ENCODE measurements at places on chromosomes 11 and 22.

- DNase-seq = no peak
These were observed 44.4 kb downstream of the CYTH4 start for GRCh38 chr22:37326726-37327125.

GRCh38 chr11:65593518-65594414 is 1.8 kb downstream of the KCNK7 start:
- DNase-seq = peak; percentile 30

DNA sequence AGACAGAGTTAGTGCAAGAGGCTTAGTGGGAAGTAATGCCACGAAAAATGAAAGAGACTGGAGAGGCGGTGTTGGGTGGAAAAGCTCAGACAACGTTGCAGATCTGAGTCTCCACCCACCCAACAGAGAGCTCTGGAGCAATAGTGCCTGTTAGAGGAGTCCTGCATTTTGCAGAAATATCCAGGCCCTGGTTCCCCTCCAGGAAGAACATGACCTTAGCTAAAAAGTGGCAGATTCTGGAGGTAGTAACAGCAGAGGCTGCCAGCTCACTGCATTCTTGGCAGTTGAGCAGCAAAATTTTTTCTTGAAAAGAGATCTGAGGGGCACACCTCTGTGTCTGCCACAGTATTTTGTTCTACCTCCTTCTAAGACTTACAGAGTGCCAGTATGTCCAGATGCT is 27.7 kb upstream of the BIRC3 start:
- DNase-seq = no peak

- no peak for DNase-seq
These were observed 93.2 kb upstream of the FAT3 start for GRCh38 chr11:92131289-92131865.

DNA sequence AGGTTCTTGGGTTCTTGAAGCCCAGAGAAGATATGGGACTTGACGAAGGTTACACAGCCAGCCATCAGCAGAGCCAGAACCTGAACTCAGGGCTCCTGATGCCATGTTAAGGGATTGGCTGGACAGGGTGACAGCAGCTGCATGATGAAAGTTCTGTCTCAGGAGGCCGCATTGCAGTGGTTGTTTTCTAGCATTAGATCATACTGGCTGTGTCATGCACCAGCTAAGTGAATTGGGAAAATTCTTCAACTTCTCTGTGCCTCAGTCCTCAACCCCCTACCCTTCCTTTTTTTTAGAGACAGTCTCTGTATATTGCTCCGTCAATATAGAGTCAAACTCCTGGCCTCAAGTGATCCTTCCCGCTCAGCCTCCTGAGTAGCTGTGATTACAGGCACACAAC is 5.4 kb upstream of the LTBP3 start:
- DNase-seq = no peak

- DNase-seq = no peak
These were observed 49.9 kb upstream of the LMO1 start for GRCh38 chr11:8313504-8314090.

GRCh38 chr11:124315052-124315451 is 1.3 kb upstream of the OR8D1 start:
- DNase-seq = no peak

DNA sequence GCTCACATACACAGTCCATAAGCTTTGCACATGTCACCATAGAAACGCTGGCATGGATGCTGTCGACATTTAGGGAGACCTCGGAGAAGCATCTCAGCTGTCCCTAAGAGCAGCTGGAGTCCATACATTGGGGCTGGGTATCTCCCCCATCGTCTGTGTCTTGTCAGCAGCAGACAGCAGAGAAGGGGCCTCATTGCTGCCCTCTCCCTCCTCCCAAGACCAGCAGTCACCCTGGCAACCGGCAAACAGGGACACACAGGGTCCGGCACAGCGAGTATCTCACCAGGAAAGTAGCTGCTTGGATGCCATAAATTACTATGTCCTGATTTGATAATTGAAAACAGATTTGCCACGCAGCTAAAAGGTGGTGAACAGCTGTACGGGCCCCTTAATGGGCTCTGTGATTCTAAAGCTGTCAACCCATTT is 84.4 kb downstream of the CD44 start:
- no peak for DNase-seq

DNA sequence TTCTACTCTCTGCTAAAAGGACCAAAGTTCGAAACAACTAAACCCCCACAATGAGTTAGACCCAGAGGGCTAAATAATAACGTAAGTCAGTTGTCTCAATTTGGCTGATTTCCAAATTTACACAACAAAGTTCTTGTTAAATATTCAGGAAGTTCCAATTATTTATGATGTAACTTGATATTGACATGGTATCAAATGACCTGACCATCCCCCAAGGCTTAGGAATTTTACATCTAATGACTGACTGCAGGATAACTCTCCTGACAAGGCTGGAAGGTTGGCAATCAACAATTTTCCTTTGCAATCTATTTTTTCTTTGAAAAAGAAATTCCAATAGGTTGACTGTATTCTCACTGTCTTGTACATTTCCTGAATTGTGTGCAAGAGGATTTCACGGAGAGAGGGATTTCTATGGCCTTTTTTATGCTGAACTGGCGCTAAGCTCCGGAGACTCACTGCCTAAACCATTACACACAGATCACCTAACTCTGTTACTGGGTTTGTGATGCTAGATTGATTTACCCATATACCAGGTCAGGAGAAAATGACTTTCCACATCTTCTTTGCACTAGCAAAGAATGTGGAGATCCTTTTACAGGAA is 9.6 kb upstream of the CDON start:
- DNase-seq = no peak

DNA sequence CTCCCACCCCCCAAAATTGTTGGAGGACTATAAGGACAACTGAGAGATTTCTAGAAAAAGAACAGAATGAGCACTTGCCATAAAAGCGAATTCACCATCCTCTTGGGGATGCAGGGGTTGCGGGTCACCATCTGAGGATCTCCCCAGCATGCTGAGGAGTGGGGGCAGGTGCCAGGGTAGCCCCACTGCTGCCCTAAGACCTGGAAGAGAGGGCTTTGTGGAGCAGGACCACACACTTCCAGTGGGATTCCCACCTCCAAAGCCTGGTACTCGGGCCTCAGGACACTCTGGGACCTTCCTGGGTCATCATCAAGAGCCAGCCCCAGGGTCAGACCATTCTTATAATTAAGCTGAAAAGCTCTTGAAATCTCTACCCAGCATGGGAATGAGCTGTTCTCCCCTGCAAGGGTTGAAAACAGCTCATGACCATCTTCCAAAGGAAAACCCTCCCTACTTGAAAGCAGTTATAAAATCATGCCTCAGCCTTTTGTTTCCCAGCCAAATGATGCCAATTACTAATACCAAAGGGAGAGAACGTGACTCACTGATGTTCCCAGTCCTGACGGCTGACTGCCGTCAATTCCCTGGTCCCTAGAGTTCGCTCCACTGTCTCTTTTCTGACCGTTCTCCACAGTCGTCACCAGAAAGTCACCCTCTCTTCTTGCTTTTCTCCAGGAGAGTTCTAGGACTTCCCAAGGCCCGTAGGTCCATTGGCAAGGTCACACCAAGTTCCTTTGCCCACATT is 76.8 kb upstream of the CREB3L1 start:
- DNase-seq = no peak

- DNase-seq = no peak
These were observed 86.5 kb upstream of the SLC6A5 start for GRCh38 chr11:20512869-20513268.

DNA sequence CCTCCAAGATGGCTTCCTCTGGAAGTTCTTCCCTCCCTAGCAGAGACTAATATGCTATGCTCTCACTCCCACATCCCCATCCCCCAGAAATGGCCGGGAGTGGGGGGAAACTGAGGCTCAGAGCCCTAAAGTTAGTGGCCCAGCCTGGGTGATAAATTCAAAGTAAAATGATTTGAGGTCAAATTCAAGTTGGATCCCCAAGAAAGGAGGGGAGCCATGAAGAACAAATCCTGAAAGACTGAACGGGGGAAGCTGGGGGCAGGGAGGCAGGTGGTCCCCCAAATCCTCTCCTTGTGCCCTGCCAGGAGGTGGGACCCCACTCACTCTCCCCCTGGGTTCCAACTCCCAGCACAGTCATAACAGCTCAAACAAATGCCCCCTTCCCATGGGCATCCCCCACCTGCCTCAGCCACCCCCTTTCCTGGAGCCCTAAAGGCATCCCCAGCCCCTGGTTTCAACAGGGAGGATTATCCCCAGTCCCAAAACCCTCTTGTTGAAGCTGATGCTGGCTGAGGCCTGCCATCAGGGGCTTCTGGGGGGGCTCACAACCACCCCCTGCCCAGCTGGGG is 1.1 kb downstream of the CBX6 start:
- no peak for DNase-seq

DNA sequence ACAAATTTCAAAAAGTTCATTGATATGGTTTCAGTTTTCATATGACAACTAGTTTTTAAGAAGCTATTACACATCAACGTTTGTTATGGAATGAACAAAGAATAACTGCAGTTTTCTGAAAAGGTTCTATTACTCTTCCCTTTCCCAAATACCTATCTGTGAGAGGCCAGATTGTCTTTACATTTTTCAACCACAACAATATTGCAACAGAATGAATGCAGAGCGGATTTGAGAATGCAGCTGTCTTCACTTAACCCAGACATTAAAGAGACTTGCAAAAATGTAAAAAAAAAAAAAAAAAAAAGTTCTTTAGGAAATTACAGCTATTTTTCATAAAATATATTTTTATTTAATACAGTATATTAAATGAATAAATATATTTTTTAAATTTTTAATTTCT is 250.8 kb downstream of the DDX10 start:
- DNase-seq = no peak

- no peak for DNase-seq
These were observed 5.0 kb downstream of the CST6 start for GRCh38 chr11:66016793-66017177.

- DNase-seq = peak; percentile 61
These were observed 43.5 kb upstream of the TCF20 start for GRCh38 chr22:42313804-42314581.

DNA sequence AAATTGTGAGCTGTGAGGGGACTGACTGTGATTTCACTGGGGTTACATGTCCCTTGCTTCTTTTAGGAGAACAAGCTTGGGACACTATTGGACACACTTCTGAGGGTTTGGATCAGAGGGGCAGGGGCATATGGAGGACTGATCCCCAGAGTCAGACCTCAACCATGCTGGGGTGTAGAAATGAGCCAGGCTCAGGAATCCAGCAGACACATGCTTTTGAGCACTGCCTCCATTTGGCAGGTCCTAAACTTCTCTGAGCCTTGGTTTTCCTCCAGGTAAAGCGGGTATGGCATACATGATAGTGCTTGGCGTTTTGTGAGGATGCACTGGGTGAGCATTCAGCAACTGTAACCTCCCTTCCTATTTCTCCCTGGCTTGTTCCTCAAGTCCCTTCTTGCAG is 74.7 kb downstream of the ADAMTS15 start:
- no peak for DNase-seq

GRCh38 chr11:13298765-13299164 is 21.2 kb downstream of the BMAL1 start:
- no peak for DNase-seq

DNA sequence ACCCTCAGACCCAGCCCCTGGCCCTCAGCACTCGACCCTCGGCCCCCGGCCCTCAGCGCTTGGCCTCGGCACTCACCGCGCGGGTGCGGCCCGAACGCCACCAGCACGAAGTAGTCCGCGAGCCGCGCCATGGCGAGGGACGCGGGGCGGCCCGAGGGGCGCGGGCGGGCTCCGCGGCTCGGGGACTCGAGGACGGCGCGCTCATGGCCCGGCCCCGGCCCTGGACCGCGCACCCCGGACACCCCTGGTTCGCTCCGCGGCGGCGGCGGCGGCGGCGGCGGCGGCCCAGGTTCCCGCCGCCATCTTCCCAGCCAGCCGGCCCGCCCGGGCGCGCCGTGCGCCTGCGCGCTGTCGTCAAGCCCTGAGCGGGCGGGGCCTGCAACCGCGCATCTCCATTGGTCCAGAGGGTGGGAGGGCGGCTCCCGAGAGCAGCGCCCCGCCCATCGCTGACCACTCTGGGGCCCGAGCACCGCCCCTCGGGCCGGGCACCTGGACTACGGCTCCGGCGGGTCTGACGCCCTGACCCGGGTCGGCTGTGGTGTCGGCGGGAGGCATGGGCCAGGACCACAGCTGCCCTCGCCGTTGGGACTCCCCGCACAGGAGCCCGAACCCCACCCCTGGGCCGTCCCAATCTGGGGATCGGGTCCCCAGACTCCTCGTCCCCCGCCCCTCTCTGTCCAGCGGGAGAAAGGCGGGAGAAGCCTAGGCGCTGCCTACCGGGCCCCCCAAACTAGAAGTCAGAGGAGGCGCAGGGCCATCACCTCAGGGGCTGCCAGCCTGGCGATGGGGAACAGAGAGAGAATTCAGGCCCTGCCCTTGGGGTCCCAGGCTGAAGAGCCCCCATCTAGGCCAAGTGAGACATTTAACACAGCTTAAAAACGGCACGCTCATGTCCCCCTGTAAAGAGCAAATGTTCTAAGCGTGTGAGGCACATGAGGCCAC is at the start of gene SBF1:
Gene SBF1, minus strand, starts transcription at position 326 of the 942 bp plus-strand sequence. Its CDS starts 195 bp downstream, at position 131.
- peak; percentile 75 for DNase-seq

- DNase-seq = no peak
These were observed 44.5 kb downstream of the ME3 start for GRCh38 chr11:86627776-86628455.

GRCh38 chr11:114280696-114281095 is 15.5 kb upstream of the NNMT start:
- no peak for DNase-seq

GRCh38 chr11:19161651-19162050 is 40.1 kb downstream of the CSRP3 start:
- DNase-seq = no peak

DNA sequence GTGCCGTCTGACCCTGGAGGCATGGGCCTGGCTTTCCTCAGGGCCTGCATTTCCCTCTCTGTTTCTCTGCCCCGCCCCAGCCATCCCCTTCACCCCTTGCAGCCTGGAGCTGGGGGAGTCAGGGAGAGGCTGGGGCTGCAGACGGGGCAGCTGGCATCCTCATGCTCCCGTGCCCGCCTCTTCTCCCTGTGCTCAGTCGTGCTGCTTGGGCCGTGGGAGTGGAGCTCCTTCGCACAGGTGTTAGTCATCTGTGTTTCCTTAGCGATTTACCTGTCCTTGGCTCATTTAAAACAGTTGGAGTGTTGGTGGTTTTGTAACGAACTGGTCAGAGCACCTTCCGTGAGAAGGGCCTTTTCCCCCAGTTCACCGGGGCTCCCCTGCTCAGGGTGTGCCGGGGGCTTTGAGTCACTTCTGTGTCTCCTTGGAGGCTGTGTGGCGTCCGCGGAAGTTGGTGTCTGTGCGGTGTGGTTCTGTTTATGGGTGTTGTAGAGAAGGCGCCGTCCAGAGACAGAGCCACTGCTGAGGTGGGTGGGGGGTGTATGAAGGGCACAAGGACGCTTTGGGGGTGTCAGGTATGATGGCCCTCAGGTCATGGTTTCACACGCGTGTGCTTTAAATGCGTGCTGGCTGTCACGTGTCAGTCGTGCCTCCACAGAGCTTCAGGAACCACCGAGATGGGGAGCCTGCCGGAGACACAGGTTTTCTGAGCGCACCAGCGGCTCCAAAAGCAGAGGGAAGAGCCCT is 19.5 kb downstream of the BRSK2 start:
- DNase-seq = no peak

- DNase-seq = no peak
These were observed 27.8 kb upstream of the CLNS1A start for GRCh38 chr11:77665240-77665965.
